ENCODE measurements at places on chromosomes 1 and 21. TPM values are rescaled to one million over a fixed set of nuclear protein-coding genes. Genes with fewer than 3 reads are reported as not detected.
A peak's percentile ranks its signal among the peaks of the same experiment; 100 is the strongest.

GRCh38 chr1:10773851-10774614 lies 22.4 kb downstream of the CASZ1 start:
- no peak for DNase-seq

GRCh38 chr1:244576259-244576892 lies 76.5 kb upstream of the DESI2 start:
- DNase-seq, result no peak

DNA sequence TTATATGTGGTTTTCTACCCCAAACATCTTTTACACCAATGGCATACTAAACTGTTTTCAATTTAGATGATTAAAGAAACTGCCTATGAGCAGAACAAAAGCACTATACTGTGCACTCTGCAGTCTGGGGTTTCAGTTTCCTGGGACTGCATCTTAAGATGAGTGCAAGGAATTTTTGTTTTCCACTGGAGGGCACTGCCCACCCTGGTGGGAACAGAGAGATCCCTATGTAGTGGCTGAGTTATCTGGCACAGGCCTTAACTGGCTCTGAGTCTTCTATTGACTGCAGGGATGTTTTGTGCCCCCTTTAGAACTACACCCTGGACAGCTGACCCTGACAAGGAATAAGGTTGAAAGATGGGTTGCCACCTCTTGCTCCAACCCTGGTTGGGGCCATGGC lies 12.0 kb downstream of the PROK1 start:
- DNase-seq, result peak; percentile 12

DNA sequence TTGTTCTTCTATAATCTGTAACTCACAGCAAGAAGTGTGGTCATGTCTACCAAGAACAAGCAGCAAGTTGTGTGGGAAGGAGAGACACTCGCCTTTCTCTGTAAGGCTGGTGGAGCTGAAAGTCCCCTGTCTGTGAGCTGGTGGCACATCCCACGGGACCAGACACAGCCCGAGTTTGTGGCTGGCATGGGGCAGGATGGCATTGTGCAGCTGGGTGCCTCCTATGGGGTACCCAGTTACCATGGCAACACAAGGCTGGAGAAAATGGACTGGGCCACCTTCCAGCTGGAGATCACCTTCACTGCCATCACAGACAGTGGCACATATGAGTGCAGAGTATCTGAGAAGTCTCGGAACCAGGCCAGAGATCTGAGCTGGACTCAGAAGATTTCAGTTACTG lies 15.5 kb downstream of the CD101 start:
- no peak for DNase-seq

GRCh38 chr1:52127181-52128180 lies 14.4 kb upstream of the ZFYVE9 start:
- DNase-seq, result peak; percentile 55

GRCh38 chr1:223029985-223030769 lies 112.9 kb downstream of the TLR5 start:
- DNase-seq, result no peak

- DNase-seq, result no peak
These were observed 2.5 kb upstream of the DUSP23 start for GRCh38 chr1:159778266-159778665.

DNA sequence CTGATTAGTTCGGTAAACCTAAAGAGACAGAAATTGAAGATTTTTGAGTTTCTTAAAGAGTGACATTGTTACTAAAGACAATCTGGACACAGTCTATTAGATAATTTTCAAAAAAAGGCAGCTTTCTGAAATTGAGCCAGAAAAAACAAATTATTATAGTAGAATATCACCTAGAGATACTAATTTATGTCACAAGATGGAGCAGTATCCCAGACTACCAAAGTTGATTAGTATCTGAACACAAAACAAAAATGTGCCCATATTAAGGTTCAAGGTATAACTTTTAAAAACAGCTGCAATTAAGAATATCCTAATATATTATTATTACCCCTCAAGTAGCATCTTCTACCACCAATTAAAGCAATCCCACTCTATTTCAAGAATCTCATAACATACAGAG lies 40.5 kb upstream of the SYT2 start:
- DNase-seq, result no peak

The CR1L gene
- total RNA-seq, result not detected

The DIRAS3 gene
- total RNA-seq, result 1.8 TPM

The OR14K1 gene
- total RNA-seq, result not detected
